ENCODE measurements at places on chromosomes 3 and 15.

DNA sequence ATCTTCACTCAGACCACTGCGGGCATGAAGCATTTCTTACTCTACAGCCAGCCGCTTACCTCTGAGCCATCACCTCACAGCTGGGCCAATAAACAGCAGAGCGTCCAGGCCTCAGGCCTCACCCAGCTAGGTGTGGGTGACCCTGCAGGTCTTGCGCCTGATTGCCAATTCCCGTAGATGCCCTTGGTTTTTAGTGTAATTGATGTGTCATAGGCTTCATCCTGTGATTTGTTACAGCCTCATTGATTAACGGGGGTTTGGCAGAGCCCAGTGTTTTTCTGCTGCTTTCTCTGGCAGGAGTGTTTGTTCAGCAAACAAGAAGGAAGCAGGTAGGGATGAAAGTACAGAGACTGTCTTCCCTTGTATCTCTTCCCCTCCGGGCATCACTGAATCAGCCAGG lies 49.6 kb upstream of the BNIP2 start:
- no peak for DNase-seq

GRCh38 chr3:110062716-110063115 lies 725.4 kb upstream of the DPPA4 start:
- DNase-seq: no peak

GRCh38 chr3:125356140-125357026 lies 18.7 kb downstream of the ZNF148 start:
- DNase-seq: no peak

DNA sequence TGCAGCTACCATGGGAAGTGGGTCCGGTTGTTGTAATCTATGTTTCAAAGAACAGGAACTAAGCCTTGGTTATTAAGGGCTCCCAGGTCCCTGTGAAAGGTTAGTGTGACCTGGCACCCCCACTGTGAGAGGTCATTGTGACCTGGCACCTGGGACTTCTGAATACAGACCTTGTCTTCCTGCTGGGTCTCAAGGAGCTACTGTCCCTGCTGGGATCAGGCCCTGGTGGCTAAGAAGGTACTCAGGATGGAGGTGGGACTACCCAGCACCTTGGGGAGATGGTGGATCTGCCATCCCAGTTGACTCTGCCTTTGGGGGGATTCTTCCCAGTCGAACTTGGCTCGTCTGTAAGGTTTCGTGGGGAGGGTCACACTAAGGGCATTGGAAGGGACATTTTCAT lies 10.3 kb upstream of the SLCO2A1 start:
- DNase-seq: no peak

Data from large intestine (tissue), 12 donors.